Activated effector memory CD4-positive, alpha-beta T cell treated with Interleukin-2 at 50 U/mL for 16 hours (primary cell): ENCODE measurements at places on chromosomes 16 and 17.
A peak's percentile ranks its signal among the peaks of the same experiment; 100 is the strongest.

- DNase-seq, result no peak
Observed at GRCh38 chr17:57288773-57289121, 32.4 kb downstream of the MSI2 start.

- no peak for DNase-seq
Observed at GRCh38 chr16:85940214-85940613, 41.3 kb downstream of the IRF8 start.

GRCh38 chr16:30992276-30992780 lies 7.3 kb downstream of the HSD3B7 start:
- no peak for DNase-seq

DNA sequence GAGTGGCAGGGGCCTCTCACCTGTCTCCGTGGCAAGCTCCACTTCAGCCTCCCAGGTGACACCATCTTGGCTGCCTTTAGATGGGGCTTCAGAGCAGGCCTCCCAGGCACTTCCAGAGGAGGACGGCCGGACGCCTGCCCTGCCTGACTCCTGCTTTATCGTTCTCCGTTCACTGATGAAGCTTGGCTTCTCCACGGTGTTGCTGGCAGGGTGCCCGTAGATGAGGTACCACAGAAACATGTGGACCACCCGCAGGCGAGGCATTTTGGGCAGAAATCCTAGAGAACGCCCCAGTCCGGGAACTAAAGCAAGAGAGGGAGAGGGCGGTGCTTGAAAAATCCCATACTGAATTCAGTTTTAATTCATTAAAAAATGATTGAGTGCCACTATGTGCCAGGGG lies 54.5 kb downstream of the GTF3C1 start:
- no peak for DNase-seq

- no peak for DNase-seq
Observed at GRCh38 chr17:10579270-10579669, 29.8 kb upstream of the MYH2 start.

DNA sequence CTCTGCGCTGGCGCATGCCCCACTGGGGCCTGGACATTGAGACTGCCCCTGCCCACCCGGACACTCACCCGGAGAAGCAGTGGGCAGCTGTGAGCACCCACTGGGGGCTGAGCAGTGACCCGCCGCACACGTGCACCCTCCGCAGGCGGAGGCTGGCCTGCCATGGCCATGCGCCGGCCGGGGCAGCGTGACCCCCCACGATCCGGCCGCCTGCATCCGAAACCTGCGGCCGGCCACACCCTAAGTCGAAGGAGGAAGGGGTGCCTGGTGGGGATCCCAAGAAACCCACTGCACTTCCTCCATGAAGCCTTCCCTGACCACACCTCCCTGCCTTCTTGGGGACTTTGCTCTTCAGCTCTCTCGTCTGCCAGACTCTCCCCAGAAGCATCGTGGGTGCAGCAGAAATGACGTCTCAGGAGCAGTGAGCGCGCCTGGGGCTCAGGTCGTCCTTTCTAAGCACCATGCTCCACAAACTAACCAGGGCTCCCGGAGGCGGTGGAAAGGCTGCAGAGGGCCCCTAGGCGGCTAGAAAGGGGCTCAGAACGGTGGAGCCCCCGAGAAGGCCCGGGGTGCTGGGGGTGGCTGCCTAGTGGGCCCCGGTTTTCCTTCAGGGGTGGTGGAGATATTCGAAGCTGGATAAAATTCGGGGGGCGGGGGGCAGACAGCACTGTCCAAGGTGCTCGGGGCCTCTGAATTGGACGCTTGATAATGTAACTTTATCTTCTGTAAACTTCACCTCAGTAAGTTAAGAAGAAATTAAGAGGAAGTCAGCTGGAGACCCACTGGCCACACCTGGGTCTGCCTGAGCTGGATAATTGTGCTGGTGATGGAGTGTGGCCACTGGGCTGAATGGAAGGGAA lies 1.5 kb downstream of the TPSG1 start:
- no peak for DNase-seq

- peak; percentile 74 for DNase-seq
Observed at GRCh38 chr17:68182940-68183551, 64.8 kb upstream of the AMZ2 start.

DNA sequence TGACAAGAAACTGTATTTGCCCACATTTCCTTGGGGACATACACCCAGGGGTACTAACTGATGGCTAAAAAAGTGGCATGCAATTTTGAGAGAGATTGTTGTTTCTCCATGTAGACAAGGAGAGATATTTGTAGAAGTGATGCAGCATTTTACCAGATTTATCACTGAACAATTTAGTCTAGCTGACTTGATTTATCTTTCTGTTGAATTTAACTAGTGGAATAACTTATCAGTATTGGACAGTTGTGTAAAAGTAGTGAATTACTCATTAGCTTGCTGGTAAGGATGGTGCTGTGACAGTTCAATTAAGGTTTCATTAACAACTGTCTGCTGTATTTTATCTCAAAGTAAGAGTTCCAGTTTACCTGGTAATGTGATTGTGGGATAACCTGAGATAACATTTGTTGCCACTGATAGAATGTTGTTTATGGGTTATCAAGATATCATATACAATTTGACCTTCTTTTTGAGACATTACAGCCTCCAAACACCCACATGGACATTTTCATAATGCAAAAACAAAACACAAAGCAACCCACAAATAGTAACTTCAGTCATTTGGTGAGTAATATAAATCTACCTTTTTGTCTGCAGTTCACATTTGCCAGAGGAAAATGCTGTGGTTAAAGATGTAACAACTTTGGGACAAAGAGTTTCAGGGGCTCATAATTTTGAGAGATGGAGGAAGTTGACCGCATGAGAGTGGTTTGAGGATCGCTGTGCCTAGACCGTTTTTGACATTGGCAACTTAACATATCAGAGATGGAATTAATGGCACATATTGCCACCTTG lies 3.8 kb downstream of the NLK start:
- no peak for DNase-seq

- no peak for DNase-seq
Observed at GRCh38 chr17:51951741-51952140, 206.8 kb downstream of the CA10 start.

DNA sequence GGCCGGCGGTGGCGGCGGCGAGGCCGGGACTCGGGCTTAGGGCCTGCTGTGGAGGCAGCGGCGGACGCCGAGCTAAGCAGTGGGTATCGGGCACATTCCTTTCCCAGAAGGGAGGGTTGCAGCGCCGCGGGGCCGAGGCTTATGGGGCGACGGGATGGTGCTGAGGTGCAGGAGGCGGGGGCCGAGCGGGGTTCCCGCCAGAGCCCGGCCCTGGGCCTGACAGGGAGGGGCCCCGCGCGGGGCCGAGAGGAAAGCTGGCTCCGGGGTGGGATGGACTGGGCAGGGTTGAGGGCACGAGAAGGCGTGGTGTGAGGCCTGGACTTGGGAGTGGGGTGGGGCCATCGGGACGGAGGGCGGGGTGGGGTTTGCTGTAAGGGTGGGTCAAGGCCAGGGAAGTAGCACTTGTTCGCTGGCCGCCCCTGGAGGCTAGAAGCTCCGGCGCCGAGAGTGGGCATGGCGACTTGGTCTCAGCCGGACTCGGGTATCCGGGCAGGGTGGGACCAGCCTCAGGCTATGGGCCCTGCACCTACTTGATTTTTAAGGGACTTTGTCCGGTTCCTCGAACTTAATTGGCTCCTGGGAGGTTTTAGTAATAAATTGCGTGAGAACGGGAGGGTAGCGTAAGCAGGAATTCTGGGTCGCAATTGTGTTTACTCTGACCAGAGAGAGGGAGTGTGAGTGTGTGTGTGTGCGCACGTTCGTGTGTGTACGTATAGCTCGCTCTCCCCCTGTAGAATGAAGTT lies 396 bp downstream of the NFE2L1 start:
- DNase-seq, result no peak

- DNase-seq, result no peak
Observed at GRCh38 chr17:44318077-44318892, 6.3 kb downstream of the SLC25A39 start.

DNA sequence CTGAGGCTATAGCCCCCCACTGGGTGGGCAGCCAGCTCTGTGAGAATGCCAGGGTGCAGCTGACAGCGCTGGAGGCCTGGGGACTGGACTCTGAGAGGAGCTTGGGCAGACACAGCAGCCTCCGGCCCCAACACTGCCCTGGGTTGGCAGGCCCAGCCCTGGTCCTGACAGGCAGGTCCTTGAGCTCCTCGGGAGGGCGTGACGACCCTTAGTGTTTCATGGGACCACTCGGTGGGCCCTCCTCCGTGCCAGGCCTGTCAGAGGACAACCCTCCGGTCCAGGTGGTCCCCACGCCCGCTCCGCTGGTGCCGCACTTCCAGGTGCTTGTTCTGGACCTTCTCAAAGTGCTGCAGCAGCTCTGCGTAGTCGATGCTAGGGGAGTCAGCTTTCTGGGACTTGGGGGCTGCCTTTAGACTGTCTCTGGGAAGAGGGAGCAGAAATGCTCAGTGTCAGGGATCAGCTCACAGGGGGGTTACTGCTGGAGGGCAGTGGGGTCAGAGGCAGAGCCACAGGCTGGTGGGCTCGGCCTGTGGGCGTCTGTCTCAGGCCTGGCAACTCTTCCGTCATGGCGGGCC lies 1.9 kb upstream of the MTSS2 start:
- DNase-seq, result no peak

DNA sequence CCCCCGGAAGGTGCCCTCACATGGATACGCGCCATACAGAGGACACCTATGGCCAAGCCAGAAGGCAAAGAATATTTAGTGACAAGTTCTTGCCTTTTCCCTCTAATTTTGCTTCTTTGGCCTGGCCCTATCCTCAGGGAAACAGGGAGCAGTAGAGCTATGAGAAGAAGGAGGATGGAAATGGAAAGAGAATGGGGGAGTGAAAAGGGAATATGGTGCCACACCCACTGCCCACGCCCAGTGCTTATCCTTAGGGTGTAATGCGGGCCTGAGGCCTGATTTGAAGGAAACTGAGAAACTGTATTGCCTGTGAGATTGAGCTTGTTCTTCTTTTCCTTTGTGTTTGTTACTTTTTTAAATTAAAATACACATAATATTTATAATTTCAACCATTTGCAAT lies 255.1 kb downstream of the HS3ST3A1 start:
- no peak for DNase-seq

DNA sequence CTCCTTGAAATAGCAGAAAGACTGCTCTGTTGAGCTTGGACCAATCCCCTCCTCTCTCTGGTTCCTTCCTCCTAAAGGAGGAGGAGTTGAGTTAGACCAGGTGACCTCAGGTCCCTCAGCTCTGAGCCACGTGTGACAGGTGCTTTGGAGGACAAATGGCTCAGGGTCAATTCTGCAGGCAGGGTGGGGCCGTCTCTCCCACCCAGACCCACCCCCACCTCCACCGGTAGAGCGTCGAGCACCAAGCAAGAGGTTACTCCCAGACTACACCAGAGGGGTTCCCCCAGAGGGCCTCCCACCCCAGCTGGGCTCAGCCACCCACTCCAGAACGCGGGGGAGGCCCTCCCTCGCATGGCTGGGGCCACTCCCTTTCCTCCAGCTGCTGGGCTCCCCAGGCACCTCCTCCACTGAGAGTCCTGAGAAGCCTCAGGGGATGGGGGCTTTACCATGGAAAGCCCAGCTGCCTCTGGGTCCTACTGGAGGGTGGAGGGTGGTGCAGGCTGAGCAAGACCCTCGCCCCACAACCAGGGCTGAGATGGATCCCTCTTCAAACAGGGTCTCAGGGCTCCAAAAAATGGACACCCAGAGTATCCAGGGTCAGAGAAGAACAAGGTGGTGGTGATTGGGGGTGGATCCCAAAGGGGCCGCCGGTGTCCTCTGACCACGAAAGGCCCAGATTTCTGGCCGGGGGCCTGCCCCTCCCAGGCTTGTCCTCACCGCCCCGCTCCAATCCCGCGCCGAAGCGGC lies 7.6 kb downstream of the MYO1C start:
- DNase-seq, result no peak

- DNase-seq, result no peak
Observed at GRCh38 chr17:39744075-39744835, 6.5 kb downstream of the GRB7 start.

DNA sequence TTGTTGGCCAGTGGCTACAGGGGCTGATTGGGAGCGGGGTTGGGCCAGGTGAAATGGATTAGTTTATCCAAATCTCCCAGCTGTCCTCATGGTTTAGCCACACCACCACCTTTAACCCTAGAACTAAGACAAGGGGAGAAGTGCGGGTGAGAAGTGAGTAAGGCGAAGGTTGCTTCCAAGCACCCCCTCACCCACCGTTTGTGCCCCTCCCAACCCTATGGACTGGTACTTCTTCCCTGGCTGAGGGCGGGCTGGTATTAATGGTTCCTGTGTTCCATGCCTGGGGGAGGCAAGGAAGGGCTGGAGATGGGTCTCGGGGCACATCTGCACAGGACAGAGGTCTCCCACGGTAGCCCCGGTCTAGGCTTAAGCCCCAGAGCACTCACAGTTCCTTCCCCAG lies 25.1 kb downstream of the NT5M start:
- DNase-seq, result no peak

DNA sequence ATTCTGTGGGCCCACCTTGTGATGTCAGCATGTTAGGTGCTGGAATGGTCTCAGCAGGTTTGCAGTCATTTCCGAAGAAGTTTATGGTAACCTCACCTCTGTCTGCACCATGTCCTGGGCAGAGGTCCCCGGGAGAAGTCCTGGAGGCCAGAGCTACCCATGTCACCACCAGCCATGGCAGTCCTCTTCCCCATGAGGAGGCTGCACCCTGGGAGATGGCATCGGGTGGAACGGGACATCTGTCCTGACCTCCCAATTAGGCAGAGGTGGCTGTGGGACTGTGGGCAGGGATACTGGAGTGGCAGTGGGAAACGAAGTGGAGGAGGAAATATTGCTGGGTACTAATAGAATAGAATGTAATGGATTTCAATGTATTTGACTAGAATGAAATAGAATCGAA lies 511.8 kb upstream of the WSB1 start:
- no peak for DNase-seq

DNA sequence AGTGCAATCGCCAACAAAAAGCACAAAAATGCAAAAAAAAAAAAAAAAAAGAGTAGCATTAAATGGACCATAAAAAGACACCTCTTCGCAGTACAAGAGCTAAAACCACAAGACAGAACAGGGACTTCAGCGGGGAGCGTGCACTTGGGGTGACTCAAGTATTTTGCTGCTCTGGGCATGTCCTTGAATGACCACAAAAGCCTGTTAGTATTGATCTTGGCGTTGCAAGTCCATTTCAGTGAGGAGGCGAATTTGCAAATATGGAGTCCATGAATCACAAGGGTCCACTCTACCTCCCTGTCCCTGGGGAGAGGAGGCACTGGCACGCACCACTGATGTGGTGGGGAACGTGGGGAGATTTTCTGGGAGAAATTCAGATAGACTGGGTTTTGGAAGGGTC lies 78.9 kb downstream of the CNGB1 start:
- no peak for DNase-seq

DNA sequence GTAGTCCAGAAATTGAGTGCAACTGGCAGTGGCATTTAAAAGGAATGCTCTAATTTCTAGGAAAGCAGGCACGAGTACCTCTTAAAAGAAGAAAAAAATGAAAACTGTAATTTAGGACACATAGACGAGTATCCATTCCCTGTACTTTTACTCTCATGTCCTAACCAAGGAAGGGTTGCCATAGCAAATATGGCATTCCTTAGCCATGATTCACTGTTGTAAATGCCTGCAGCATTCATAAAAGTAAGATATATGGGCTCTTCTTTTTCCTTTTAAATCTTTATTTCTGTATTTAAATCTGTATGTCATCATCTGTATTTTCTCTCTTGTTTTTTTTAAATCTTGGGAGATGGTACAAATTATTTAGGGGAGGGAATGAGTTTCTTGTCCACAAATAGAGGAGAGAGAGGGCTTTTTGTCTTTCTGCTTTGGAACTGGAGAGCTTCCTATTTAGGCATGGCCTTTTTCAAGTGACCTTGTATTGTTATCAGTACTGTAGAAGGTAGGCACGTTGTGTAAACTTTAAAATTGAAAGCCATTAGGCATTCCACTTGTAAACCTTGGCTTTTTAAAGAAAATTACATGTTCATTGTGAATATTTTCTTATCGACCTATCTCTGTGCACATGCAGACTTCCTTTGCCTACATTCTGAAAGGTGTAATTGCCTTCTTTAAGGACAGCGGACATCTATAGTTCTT lies 50.0 kb downstream of the TENT4B start:
- no peak for DNase-seq
